Stimulated activated CD4-positive, alpha-beta T cell treated with anti-CD3 and anti-CD28 coated beads, Interleukin-1b, Interleukin-23, amount 100 ng/mL, for 1 hour (primary cell): ENCODE measurements at places on chromosomes 2 and 18.

DNA sequence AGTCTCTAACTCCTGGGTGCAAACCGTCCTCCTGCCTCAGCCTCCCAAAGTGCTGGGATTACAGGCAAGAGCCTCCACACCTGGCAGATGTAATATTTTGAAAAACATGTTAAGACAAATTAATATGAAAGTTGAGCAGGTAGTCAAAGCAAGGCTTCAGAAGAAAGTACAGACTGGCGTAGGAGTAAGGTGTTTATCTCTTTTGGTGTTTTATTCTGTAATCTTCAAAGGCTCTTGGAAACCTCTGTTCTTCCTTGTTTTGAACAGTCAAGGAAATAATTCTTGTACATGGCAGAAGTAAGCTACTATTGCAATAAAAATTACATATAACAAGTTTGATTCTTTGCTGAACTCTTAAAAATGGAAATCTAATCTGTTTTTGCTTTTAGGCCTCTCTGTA lies 5.3 kb downstream of the RNF138 start:
- DNase-seq = no peak

DNA sequence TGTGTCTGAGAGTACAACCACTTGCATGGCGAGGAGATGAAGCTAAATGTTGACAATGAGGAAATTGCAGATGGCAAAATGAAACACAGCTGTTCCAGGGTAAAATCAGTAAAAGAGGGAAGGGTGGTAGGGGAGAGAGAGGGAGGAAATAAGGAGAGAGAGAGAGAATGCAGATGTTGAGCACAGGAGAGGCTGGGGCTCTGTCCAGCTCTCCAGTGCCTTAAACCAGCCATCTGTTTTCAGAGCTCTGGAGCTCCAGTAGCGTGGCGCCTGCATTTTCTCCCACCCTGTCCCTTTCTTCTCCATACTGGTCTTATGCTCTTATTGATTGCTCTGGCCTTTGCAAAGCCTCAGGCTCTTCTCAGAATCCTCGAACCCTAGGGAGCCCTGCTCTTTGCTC lies 52.7 kb upstream of the BOD1L2 start:
- DNase-seq = no peak

- DNase-seq = no peak
These were observed 18.1 kb downstream of the DTNB start for GRCh38 chr2:25655316-25655715.

- DNase-seq = no peak
These were observed 59.6 kb upstream of the TMEM163 start for GRCh38 chr2:134778372-134778771.

DNA sequence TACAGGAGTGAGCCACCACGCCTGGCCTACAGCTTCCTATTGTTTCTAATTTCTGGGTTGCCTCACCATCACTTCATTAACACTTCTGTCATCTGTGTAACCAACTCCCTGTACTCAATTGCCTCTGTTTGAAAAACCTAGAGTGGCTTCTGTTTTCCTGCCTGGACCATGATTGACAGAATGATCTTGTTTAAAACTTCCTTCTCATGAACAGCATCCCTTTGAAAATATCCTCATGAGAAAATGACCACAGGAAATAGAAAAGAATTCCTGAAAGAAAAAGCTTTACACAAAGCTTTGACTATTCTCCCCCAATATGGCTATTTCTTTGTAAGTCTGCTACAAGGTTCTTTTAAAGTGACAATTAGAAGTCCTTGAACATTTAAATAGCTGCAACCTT lies 672.3 kb downstream of the ARHGAP15 start:
- no peak for DNase-seq
